ENCODE measurements at places on chromosomes 1 and 21.

DNA sequence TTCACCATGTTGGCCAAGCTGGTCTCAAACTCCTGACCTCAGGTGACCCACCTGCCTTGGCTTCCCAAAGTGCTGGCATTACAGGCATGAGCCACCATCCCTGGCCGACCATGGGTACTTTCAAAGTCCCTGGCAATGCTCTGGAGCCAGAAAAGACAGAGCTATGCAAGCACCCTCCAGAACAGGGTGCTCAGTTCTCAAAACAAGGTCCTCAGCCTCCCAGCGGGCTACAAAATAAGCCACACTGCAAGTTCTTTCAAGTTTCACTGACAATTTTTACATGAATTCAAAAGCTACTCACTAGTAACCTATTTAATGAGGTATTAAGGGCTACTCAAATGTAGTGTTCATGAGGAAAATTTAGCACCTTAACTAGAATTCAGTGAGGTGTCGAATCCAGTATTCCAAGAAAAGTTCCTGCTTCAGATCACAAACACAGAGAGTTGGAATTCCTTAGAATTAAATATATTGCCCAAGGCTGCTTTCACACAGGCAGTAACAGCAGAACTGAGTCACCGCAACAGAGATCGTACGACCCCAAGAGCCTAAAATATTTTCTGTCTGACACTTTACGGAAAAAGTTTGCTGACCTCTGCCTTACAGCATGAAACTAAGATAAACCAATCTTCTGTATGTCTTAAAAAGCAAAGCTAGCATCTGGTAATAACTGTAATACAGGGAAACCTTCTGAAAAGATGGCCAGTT lies 60.7 kb downstream of the HSF2BP start:
- no peak for DNase-seq

DNA sequence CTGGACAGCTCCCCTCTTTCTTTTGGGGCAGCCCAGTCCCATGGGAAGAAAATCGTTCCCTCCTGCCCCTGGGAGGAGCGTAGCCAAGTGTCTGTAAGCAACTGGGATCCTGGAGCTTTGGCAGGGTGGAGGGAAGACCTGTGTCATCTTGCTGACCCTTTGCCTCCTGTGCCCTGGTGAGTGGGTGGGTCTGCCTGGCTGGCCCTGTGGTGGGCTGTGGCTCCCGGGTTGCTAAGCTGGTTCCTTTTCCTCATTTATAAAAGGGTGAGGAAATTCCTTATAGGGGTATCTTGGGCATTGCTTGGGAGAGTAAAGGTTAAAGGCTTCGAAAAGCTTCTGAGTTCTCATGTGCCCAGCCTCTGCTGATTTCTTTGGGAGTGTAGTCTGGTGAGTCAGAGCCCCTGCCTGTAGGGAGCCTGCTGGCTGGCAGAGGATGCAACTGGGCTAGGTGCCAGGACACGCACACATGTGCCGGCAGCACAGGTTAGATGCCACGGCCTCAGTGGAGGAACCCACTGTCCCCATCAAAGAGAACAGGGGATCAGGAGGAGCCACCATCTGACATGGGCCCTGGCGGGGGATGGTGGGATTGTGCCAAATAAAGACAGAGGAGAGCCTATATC lies 85.2 kb downstream of the ARHGEF10L start:
- no peak for DNase-seq

- DNase-seq, result no peak
These were observed 29.7 kb downstream of the MDM4 start for GRCh38 chr1:204545881-204546280.

- no peak for DNase-seq
These were observed 24.2 kb upstream of the CXADR start for GRCh38 chr21:17488620-17489019.

GRCh38 chr1:96524100-96524499 lies 197.5 kb upstream of the PTBP2 start:
- DNase-seq, result no peak

DNA sequence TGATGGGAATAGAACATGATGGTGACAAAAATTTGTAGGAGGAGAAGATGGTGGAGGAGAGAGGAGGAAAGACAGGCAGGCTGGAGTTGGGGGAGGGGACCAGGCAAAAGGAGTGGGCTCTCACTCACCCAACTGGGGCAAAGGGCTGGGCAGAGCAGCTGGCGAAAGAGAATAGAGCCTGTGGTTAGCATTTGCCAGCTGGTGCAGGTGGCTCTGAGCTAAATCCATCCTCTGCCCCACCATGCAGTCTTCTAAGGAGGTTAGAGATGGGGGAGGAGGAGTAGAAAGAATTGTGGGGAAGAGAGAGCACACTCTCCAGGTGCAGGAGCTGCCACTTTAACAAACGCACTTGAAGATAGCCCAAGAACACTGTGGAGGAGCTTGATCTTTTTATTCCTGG lies 27.6 kb upstream of the SLAMF1 start:
- no peak for DNase-seq

DNA sequence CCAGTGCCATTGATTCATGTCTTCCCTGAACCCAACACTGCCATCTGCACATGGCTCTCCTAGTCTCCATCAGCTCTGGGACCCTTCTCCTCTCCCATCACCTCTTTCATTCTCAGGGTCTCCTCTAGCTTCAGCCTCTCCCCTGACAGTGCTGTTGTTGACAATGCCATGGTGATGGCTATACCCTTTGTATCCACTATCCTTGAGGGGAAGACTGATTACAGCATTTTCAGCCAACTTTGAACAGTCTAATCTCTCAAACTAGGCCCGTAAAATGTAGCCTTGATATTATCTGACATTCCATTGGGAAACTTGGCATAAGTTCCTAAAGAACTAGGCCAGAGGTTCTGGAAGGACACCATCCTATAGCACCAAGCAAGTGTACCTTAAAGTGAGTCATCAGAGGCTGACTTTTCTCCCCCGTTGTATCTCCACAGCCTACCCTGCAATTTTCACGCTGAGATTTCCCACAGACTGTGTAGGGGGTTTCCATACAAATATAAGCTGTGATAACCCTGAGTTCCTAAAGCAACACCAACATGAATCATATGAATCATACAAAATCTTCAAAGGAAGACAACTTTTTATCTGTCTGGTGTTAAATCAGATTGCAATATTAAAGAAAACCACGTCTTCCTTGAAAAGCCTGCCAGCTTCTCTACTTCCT lies 5.8 kb downstream of the HAO2 start:
- no peak for DNase-seq

GRCh38 chr1:183443011-183443410 lies 24.8 kb upstream of the NMNAT2 start:
- DNase-seq, result no peak

GRCh38 chr1:57423656-57424211 lies at the start of gene DAB1:
TSS of gene DAB1 (minus strand) at chr1:57424060. CDS start at chr1:57291030, 133,030 bp downstream.
- no peak for DNase-seq

DNA sequence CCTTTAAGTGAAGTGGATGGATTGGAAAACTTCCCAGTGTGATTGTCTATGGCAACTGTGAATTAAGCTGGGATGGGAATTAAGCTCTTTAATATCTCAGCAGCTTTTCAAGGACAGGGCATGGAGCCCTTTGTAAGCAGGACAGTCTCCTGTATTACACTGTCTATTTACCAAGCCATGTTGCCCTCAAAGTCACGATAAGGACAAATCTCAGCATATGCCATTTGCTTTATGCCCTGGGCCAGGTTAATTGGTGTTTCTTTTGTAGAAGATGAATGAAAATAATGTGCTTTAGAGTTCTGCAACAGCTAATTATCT lies 17.6 kb downstream of the UTP25 start:
- no peak for DNase-seq

- DNase-seq, result no peak
These were observed 66.8 kb upstream of the JUN start for GRCh38 chr1:58850636-58851035.

- DNase-seq, result no peak
These were observed 2.5 kb downstream of the CGN start for GRCh38 chr1:151513626-151514121.

- no peak for DNase-seq
These were observed 62.4 kb downstream of the DISC1 start for GRCh38 chr1:231688989-231689388.

DNA sequence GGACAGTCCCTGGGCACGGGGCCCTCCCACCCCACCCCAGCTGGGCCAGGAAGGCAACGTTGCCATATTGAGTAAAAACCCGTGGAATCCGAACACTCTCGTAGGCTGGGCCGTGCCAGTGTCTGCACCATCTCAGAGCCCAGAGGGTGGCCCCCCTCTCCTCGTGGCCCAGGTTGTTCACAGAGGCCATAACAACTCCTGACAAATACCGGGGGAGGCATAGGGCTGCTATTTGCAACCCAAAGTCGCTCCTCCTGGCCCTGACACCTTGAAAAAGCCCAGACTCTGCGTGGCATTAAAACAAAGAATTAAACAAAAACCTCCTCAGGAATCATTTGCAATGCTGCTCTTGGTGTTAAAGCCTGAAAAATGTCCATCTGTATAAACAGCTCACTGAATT lies 141.4 kb downstream of the CASZ1 start:
- no peak for DNase-seq

GRCh38 chr1:234958066-234958705 lies 170.5 kb downstream of the TOMM20 start:
- no peak for DNase-seq

DNA sequence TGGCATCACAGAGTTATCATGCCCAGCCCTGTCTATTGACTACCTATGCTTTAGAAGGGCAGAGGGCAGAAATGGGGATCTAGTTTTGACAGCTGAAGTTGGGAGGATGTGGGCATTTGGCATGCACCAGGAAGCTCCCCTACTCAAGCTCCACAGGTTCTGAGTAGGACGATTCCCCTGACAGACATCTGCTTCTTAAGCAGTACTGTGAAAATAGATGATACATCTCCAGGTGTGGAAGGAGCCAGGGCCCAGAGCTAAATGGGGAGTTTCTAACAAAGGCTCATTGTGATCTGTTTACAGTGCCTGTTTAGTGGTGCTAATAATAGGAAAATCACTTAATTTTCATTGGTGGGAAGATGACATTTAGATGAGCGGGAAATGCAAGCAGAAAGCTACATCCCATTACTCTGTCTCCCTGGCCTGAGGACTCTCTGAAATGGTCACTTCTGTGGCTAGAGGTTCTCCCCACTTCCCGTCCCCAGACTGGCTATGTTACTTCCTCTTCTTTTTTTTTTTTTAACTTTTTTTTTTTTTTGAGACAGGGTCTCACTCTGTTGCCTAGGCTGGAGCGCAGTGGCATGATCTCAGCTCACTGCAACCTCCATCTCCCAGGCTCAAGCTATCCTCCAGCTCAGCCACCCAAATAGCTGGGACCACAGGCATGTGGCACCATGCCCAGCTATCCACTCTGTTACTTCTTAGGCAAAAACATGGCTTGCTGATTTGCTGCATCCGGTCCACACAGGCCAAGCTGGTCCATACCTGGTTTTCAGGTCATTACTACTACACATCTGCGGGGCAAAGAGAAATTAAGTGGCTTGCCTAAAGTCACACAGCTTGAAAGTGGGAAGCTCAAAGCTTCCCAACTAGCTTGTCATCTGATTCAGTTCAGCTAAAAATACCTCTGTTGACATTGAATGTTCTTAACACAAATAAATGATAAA lies 23.2 kb upstream of the CNIH3 start:
- DNase-seq, result no peak

GRCh38 chr1:226574591-226575435 lies 26.2 kb downstream of the STUM start:
- DNase-seq, result no peak

- DNase-seq, result no peak
These were observed 690.5 kb upstream of the NR5A2 start for GRCh38 chr1:199336745-199337640.

DNA sequence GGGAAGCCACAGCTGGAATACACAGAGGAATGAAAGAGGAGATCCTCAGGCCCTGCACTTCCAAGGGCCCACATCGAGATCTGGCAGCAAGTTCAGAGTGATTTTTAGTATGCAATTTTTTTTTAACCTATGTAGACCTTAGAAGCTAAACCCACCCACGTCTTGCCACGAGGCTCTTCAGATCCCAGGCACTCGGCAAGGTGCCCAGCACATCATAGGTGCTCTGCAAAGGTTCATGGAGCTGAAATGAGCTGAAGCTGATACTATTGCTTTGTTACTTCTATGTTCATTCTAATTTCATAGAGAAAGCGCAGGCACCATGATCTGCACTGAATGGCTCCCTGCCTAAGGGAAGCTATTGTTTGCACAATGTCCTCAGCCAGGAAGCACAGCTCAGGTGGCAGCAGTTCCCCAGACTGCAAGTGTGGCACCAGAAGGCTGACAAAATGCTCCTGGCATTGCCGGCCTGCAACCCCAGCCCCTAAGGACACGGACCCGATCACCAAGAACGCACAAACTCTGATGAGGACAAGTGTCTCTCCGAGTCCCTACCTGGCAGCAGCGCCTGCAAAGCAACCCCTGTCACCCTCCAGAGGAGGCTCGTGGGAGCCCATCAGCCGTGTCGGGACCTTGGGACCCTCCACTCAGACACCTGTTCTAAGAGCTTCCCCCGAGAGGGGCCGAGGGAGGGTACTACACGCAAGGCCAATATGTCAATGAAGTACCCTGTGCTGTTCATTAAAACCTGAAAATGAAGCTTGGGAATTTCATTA lies 264.2 kb downstream of the NPHP4 start:
- DNase-seq, result no peak

- no peak for DNase-seq
These were observed 70.4 kb downstream of the DDR2 start for GRCh38 chr1:162702628-162703027.

DNA sequence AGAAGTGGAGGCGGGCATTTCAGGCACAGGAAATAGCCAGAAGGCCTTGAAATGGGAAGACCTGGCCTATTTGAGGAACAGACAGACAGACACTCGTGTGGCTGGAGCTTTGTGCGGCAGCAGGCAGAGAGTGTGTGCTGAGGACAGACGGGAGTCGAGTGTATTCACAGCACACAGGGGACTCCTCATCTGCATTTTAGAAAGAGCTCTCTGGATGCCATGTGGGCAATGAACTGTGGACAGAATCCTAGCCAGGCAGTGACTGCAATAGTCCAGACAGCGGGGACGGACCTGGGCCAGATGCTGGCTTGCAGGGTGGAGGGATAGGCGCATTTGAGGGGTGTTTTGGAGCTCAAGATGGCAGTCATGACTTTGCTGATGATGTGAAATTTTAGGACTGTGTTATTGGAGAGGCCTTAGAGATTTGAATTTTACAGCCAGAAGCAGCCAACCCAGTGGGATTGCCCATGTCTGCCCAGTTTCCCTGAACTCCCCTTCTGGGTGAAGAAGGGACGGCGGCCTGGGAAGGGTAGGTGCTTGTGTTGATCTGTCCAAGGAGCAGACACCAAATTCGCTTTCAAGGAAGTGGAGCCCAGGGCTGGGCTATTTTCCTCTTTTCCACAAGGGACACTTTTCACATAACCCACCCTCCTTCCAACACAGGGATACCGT lies 43.7 kb downstream of the CHAF1B start:
- DNase-seq, result no peak

GRCh38 chr1:236287757-236288619 lies 6.2 kb upstream of the ERO1B start:
- DNase-seq, result no peak

DNA sequence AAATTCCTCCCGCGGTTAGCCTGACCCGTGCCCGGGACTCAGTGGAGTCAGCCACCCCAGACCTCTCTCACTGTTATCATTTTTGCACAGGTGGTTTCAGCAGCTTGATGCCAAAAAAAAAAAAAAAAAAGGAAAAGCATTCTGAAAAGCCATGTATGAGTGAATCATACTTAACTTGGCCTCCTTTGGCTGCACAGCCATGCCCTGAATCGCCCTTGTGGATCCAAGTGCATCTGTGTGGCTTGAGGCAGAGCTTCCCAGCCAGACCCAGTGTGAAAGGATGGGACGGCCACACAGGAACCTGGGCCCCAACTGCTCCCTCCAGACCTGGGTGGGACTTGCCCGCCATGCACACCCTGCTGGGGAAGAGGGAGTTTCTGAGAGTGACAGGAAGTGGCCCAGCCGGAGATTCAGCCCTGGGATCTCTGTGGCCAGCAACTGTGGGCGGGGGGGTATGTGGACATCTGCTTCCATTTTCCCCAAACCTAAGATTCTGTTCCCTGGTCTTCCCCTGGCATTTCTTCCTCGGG lies 8.6 kb downstream of the YBEY start:
- DNase-seq, result no peak
